ENCODE measurements at places on chromosomes 7 and 10. TPM values are rescaled to one million over a fixed set of nuclear protein-coding genes. Genes with fewer than 3 reads are reported as not detected.

Gene GATA3
- total RNA-seq: 4.6 TPM

Gene SAMD9L
- 64.4 TPM for total RNA-seq

- DNase-seq: no peak
- H3K27ac ChIP-seq: no peak overlapping the region
- no peak overlapping the region for H3K4me3 ChIP-seq
- H3K27me3 ChIP-seq: no peaks in the 10 kb centered on the region
- H3K36me3 ChIP-seq: no peaks in the 10 kb centered on the region
- H3K4me1 ChIP-seq: peaks cover 7% of the 10 kb centered on the region
Observed at GRCh38 chr7:50826371-50827172, 43.9 kb upstream of the GRB10 start.

- H3K36me3 ChIP-seq: no peaks in the 10 kb centered on the region
- H3K27ac ChIP-seq: no peak overlapping the region
- no peaks in the 10 kb centered on the region for H3K4me1 ChIP-seq
Observed at GRCh38 chr10:33623669-33624068, 289.2 kb upstream of the NRP1 start.

DNA sequence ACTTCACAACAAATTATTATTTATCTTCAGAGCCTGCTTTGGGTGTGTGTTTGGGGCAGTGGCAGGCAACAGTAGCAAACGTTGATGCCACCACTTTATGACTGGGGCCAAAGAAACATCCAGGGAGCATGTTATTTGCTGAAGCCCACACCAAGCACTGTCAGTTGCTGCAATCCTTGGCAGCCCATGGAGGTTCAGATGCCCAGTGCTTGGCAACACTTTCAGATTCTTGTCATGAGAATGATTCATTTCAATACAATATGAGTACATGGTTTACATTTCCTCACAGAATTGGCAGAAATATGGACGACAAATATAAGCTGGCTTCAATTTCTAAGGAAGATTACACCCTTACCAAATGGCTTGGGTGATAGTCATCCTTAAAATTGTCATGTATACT, 46.5 kb upstream of the GLI3 start:
- DNase-seq: no peak
- H3K4me3 ChIP-seq: no peak overlapping the region
- H3K27ac ChIP-seq: no peak overlapping the region
- no peaks in the 10 kb centered on the region for H3K27me3 ChIP-seq

DNA sequence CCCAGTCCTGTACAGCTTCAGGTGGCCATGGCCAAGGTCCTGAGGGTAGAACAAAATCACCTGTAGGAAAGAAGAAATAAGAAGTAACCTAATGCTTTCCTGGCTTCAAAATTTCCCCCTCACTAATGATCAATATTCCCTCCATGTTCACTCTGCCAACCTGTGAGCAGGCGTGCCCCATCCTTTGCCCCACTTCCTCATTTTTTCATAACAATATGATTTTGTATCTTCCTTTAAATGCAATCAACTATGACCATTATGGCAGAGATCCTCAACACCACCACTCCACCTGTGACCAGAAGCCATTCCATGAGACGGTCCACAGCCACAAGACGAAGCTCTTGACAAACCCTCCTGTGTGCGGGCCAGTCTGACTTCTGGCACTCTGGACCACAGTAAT, 7.0 kb downstream of the MSS51 start:
- DNase-seq: no peak
- H3K27me3 ChIP-seq: no peaks in the 10 kb centered on the region
- no peak overlapping the region for H3K4me3 ChIP-seq
- H3K27ac ChIP-seq: no peak overlapping the region
- H3K4me1 ChIP-seq: no peaks in the 10 kb centered on the region

DNA sequence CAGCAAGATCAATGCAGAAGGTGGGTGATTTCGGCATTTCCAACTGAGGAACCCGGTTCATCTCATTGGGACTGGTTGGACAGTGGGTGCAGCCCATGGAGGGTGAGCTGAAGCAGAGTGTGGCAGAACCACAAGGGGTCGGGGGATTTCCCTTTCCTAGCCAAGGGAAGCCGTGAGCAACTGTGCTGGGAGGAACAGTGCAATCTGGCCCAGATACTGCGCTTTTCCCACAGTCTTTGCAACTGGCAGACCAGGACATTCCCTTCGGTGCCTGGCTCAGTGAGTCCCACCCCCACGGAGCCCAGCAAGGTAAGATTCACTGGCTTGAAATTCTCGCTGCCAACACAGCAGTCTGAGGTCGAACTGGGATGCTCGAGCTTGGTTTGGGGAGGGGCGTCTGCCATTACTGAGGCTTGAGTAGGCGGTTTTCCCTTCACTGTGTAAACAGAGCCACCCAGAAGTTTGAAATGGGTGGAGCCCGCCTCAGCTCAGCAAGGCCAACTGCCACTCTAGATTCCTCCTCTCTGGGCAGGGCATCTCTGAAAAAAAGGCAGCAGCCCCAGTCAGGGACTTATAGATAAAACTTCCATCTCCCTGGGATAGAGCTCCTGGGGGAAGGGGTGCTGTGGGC, 58.6 kb upstream of the SLC26A5 start:
- no peak overlapping the region for H3K27ac ChIP-seq
- H3K27me3 ChIP-seq: no peaks in the 10 kb centered on the region
- no peak for DNase-seq
- H3K4me3 ChIP-seq: no peak overlapping the region
- H3K36me3 ChIP-seq: no peaks in the 10 kb centered on the region

Data from lower lobe of right lung (tissue), 2 donors.